NCI-H748 treated with DMSO at 0.1 percent for 48 hours (cell line): ENCODE measurements at places on chromosomes 1 and 21.

DNA sequence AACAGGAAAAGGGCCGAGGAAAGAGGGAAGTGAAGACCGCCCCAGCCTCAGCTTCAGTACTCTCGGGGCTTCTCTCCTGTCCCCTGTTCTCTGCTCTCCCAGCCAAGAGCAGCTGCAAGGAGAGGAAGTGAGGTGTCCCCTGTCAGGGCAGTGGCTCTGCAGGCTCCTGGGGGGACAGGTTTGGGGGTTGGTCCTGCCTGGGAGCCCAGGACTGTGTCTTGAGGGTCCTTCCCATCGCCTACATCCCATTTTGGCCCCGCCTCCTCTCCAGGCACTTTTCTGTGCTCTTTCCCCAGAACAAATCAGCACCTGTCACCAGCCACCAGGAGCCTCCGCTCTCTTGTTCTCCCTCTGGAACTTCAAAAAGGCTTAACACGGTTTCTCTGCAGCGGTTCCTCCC is 82.6 kb downstream of the VWA5B1 start:
- DNase-seq, result no peak

- no peak for DNase-seq
Measured at GRCh38 chr21:42154237-42155044, 64.5 kb upstream of the ABCG1 start.

DNA sequence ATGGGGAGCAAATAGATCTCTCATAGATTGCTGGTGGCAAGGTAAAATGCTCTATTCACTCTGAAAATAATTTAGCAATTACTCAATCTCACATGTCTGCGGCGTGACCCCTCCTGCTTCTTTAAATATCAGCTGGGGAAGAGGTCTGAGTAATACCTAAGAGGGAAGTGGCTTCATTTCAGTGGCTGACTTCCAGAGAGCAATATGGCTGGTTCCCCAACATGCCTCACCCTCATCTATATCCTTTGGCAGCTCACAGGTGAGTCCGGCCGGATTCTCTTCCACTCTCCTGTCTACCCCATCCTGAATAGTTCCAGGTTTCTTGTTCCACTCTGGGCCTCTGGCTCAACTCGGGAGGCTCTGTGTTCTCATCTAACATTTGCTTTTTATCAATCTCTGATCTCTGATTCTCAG is at the start of gene SLAMF7:
Gene SLAMF7, plus strand, starts transcription at position 150 of the 414 bp plus-strand sequence. Its CDS starts 55 bp downstream, at position 205.
- no peak for DNase-seq

GRCh38 chr1:27527890-27528817 is 38.2 kb upstream of the WASF2 start:
- DNase-seq, result peak; percentile 82

GRCh38 chr1:214857716-214858115 is 224.8 kb upstream of the KCNK2 start:
- no peak for DNase-seq

- no peak for DNase-seq
Measured at GRCh38 chr1:31669433-31669785, 24.7 kb upstream of the PEF1 start.

DNA sequence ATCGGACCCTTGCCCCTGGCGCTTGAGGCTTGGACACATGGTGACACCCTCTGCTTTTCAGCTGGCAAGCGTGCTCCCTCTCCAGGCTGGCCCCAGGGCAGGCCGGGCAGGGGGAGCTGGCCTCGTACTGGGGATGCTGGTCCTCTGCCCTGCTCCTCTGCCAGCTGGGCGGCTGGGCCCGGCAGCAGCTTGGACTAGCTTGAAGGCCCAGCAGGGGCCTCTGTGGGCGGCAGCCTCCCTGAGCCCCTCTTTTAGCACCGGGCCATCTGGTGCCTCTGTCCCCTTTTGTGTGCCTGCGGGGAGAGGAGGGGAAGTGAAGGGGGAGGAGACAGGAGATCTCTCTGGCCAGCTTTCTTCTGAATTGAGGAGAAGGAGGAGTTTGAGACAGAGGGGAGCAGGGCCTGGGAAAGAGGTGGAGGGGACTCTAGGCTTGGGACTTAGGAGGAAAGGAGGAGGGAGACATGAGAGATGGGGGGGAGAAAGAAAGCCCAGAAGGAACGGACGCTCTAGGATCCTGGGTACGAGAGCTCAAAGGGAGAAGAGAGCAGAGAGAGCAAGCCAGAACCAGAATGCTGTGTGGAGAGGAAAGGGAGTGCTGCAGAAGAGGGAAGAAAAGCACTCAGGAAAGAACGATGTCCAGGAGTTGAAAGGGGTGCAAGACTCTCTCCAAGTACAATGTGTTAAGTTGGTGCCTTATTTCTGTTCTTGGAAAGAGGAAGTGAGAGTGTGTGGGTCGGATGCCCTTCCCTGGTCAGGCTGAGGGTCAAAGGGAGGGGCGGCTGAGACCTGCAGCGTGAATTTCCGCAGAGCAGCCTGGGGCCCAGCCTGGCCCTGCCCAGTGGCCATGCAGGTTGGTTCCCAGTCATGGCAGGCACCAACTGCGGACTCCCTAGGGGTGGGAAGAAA is 40.3 kb downstream of the IER5 start:
- DNase-seq, result no peak

- no peak for DNase-seq
Measured at GRCh38 chr1:19220991-19221390, 10.9 kb upstream of the UBR4 start.

DNA sequence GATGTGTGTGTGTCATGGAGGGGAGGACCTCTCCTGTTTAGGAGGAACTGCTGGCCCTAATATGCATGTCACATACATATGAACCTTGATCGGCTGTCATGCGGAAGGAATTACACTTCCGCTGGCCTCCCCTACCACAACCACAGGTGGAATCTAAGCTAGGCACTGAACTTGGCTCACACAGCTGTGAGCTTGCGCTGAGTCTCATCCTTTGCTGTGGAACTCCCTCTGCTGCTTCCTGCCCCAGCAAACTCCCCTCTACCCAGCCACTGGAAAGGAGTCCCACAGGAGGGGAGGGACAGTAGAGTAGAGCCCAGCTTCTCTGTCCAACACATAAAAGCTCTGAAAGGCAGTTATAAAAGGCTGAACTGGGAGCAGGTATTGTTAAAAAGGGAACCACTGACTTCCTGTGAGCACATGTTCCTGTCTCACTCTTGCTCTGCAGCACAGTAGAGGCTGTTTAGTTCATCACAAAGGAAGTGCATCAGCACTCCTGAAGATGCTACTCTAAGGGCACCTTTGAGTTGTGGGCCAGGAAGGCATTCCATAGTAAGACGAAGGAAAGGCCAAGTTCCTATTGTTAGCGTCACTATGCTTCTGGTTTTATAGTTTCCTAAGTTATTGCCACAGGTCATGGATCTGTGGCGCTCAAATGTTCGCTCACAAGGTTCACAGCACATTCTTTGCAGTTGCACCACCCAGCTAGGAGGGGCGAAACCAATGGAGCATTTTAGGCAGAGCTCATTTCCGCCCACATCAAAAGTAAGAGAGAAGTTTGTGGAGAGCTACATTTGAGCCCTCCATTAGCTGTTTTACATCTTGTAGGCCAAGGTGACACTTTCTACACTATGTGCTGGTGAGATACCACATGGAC is 17.7 kb upstream of the PTPRC start:
- DNase-seq, result no peak

GRCh38 chr1:32201011-32201855 is 838 bp downstream of the CCDC28B start:
- no peak for DNase-seq

DNA sequence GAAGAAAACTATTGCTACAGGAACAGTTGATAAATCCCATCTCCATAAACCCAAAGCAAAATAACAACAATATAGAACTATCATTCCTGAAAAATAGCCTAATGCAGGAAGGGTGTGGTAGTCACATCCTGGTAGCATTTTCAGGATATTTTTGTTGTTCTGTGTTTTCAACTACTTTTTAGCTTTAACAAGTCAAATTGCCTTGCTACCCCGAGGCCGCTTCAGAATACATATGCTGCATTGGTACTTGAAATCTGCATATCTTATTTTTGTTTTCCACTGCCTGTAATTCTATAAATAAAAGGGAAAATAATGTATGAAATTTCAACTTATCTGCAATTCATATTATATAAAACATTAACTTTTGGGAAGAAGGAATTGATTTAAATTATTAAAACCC is 36.8 kb upstream of the SYT14 start:
- DNase-seq, result no peak

- DNase-seq, result no peak
Measured at GRCh38 chr1:81803431-81804110, 2.8 kb downstream of the ADGRL2 start.

GRCh38 chr1:8315573-8316475 is 2.1 kb upstream of the SLC45A1 start:
- no peak for DNase-seq

GRCh38 chr1:145740269-145740668 is 21.0 kb downstream of the CD160 start:
- no peak for DNase-seq

- no peak for DNase-seq
Measured at GRCh38 chr1:234943836-234944402, 184.7 kb downstream of the TOMM20 start.

- DNase-seq, result no peak
Measured at GRCh38 chr21:25496825-25497482, 110.3 kb downstream of the MRPL39 start.

DNA sequence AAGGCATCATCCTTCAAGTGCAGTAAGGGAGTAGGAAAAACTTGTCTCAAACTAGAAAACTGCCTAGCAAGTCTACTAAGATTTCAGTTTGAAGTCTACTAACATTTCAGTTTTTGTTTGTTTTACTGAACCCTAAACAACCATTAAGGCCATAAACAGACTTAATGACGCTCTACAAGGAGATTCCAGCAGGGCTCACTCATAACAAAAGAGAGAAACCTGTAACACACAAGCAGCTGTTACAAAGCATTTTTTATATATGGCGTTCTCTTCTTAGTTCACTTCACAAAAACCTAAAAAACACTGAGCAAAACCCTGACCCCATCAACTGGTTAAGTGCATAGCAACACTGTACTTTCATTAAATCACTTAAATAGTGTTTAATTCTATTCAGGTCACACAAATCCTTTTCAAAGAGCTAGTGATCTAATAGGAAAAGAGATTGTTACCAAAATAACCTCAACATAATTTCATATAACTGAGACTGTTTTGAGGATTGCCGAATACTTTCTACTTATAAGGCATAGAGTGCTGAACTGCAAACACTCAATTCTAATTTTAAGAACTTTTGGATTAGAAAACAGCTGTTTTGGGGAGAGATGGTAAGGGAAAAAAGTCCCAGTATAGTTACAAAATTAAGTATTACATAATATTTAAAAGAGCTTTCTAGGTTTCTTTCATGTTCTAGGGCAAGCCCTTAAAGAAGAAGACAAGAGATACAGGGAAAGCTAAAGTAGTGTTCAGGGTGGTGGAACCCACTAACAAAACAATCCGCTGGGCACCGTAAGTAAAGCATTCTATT is 1.4 kb downstream of the B3GALNT2 start:
- no peak for DNase-seq

DNA sequence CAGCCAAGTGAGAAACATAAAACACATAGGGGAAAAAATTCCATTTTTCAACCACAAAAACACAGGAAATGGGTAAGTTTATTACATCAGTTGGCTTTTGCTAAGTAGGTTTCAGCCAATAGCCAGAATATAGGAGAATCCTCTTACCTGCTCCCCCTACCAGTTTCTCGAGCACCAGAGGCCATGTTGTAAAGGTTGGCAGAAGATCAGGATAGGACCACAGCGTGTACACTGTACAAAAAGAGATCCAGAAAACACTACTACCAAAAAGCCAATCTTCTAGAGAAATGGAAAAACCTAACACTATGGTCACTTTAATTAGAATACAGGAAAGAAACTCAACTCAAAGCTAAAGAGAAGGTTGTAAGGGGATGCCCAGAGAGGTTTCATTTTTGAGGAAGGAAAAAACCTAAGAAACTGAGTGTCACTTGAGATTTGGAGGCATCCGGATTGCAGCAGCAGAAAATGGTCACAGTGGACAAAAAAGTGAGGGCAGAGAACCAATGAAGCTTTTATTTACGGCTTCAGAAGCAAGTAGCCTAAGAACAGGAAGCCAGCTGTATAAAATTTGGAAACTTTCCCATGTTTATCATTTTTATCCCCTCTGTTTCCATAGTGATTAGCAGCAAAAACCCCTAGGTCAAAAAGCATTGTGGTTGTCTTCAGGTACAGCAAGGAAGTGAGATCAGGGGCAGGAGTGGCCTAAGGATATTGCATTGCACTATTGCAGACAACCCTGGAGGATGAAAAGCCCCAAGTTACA is 2.9 kb downstream of the EIF2D start:
- no peak for DNase-seq

DNA sequence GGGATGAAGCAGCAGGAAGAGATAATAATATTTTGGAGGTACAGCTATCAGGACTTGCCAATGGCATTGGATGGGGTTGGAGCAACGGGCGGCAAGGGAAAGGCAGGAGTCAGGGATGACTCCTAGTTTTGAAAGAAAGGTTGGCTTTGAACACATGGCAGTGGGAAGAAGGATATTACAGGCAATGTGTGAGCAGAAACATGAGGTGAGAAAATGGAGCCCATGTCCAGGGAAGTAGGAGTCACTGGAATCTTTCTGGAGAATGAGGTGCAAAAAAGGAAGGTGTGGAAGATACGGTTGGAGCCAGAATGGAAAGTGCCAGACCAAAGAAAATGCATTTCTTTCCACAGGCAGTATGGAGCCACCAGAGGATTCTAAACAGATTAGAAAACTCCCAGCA is 288.5 kb upstream of the KAZN start:
- DNase-seq, result no peak

- no peak for DNase-seq
Measured at GRCh38 chr1:21779613-21780521, 3.1 kb downstream of the USP48 start.

GRCh38 chr1:46204406-46204742 is 1.2 kb downstream of the LURAP1 start:
- no peak for DNase-seq

GRCh38 chr1:12376236-12377045 is 146.6 kb downstream of the VPS13D start:
- DNase-seq, result no peak

- no peak for DNase-seq
Measured at GRCh38 chr1:87834941-87835340, 506.3 kb downstream of the LMO4 start.

DNA sequence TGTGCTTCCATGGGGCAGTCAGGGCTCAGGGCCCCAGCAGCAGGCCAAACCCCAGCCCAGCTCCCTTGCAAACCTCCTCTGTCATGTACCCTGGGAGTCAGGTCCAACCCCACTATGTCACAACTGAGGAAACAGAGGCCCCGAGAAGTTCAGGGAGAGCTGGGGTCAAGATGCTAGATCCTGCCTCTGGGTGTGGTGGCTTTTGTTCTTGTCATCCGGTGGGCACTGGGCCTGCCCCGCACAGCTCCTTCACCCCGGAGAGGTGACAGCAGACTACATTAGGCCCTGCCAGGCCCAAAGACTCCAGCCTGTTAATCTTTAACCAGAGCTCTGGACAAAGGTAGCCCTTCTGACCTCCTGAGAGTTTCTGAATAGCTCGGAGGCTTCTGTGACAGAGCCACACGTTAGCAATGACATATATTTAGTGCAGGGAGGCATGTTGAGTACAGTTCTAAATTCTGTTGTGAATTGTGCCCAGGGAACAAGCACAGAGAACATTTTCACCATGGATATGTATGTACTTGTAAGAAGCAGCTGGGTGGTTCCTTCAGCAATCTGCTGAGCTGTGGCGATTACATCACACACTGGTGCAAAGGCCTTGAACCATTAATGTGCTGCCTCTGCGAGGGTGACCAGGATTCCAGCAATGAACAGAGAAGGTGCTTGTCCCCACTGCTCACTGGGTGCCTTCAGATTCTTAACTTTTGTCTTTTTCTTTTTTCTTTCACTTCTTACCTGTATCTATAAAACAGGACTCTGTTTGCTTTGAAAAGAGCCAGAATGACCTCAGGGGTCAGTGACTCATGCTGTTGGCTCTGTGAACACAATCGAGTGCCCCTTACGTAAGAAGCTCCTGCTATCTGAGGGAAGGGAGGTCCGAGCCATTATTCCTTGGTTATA is 102.8 kb downstream of the RHOU start:
- no peak for DNase-seq
